ENCODE measurements at places on chromosomes 5 and 9.

GRCh38 chr5:165928971-165929370 is 2362.5 kb upstream of the WWC1 start:
- DNase-seq = no peak

DNA sequence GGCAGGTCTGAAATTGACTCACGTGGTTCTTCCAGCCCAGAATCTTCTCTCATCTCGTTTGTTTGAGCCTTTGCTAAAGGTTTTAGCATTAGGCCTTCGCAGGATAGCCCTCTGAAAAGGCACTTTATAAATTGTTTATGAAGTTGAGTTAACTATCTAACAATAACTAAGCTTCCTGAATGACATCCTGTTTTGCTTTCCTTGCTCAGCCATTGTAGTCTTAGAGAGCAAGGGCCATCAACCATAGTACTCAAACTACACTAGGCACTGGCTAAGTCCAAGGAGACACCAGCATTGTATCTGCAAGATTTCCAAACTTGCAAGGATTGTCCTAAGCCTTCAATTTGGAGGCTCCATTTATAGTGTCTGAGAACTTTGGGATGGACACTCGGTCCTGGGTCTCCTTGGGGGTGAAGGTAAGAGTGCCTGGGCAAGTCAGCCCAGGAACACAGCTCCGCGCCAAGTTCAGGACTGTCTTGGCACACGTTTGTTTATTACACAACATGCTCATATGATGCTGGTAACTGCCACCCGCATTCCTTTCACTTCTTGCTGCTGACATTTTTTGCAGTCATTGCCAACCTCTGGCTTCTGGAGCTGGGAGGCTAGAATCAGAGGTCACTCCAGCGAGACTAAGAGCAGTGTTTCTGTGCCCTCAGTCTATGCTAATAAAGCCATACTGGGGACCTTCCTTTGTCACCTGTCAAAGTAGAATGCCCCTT is 151.1 kb downstream of the ESM1 start:
- DNase-seq = no peak

GRCh38 chr5:14156650-14157492 is 13.7 kb downstream of the TRIO start:
- DNase-seq = no peak

DNA sequence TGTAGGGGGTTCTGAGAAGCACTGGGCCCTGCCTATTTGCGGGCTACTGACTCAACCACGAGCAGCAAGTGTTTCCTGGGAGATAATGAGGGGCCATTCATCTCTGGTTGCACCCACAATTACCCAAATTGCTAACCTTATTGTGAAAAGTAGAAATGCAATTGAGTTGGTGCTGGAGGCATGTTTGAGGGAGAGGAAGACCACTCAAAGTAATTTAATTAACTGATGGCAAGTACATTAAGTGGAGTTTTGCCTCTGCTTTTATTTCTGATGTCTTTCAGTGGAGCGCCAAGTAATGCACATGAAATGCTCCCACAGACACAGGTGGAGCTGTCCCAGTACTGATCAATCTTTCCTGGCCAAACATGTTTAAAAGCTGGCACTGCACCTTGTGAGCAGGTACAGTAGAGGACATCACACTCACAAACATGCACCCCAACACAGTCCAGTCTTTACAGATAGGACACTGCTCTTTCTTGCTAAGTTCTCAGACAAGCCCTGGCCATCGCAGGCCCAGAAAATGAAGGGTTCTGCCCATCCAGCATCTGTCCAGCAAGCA is 195.4 kb downstream of the HSPA4 start:
- DNase-seq = no peak

GRCh38 chr9:99135456-99135855 is 30.5 kb downstream of the TGFBR1 start:
- no peak for DNase-seq

DNA sequence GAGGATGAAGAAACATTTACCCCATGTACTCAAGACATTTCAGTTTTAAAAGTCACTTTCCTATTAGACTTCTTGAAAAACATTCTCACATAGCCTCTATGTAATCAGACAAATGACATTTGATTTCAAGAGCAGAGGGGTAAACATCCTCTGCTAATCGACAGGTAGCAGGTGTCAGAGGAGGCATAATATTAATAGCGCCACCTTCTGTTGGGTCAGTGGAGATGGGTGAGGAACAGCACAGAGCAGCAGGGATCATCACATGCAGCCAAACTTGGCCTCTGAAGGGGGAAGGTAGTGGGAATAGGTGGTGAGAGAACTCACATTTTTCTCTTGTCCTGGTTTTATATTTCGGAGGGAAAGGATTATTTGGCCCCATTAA is 3.3 kb upstream of the LSM11 start:
- DNase-seq = no peak

- no peak for DNase-seq
Measured at GRCh38 chr9:100724886-100725285, 147.0 kb downstream of the CAVIN4 start.
